ENCODE measurements at places on chromosomes 3 and 15.

DNA sequence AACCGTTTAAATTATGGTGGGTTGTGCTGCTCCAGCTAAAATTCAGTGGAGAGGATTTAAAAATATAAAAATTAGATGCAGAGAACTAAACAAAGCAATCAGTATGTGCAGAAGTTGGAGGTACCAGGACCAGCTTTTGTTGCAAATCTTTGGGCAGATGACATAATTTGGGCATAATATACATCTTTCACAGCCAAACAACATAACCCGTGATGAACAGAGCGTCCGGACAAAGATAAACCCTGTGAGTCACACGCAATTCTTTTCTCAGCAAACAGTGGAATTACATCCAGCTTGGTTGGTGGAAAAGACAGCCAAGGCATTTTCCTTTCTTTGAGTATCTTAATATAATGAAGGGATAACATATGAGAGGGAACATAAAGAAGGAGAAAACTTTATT, 419.4 kb upstream of the ADAMTS9 start:
- DNase-seq = no peak

DNA sequence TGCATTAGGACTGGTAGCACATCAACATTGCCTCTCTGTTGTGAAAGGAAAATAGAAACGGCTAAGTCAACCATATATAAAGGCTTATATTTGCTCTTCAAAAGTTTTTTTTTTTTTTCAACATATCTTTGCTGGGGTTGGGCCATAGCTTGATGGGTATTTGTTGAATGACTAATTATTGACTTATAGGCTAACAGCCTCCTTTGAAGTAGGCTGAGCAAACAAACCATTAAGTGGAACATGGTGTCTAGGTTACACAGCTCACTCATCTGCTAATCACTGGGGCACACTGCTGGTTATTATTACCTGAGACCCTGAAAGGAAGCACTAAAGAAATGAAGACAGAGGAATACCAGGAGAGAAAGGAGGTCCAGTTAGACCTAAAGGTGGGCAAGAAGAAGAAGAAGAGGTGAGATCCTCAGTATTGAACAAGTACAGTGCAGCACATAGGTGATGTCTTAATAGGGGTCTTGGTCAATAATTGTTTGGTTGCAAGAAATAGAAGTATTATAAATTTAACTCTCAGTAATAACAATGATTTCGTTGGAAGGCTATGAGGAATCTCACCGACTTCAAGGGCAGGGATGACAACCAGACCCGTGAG, 139.4 kb downstream of the RPLP1 start:
- DNase-seq = peak; percentile 80

DNA sequence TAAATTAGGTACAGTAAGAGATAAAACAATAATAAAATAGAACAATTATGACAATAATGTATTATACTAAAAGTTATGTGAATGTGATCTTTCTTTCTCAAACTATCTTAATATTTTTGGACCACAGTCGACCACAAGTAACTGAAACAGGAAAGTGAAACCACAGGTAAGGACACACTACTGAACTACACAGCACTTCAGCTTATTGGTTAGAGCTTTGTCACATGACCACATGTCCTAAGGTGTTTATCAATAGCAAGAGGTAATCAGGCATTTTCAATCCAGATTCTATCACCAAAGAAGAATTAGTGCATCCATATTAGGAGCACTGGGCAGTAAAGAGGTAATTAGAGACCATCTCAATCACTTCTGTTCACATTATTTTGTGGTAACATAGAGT, 392.8 kb downstream of the RSL24D1 start:
- no peak for DNase-seq

- DNase-seq = peak; percentile 22
These were observed 1.9 kb downstream of the UBP1 start for GRCh38 chr3:33438284-33438668.

DNA sequence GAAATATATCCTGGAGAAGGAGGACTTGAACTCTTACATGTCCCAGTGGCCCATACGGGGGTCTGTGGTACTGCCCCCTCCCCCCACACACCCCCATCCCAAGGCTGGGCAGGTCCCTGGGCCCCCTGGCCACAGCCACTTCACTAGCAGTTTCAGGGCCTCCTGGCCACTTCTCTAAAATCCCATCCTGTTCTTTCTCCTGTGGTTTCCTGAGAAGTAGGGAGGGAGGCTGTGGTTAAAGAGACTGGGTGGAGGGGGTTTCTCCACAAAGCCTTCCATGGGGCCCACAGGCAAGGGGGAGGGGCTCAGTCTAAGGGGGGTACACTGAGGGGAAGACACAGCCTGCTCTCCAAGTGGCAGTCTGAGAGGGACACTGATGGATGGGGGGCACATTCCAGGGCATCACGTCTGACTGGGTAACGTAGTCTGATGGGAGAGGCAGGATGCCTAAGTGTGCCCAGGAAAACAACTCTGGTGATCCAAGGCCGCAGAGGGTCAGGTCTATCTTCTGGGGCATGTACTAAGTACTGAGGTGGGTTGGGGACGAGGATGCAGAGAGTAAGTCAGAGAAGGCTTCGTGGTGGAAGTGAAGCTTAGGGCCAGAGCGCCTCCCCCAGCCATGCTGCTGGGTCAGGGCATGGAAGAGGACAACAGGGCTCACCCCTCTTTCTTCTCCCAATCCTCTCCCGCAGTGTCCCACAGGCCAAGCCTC, 48.0 kb upstream of the C15orf39 start:
- no peak for DNase-seq

Measured in epithelial cell of esophagus (primary cell).